ENCODE measurements at places on chromosomes 5 and 9. TPM values are rescaled to one million over a fixed set of nuclear protein-coding genes. Genes with fewer than 3 reads are reported as not detected.

FBP2 gene
- total RNA-seq: not detected

NPM1 gene
- total RNA-seq: 1,594 TPM

RORB gene
- total RNA-seq: 0.19 TPM

MARCOL gene
- total RNA-seq: not detected

RBM18 gene
- 14.3 TPM for total RNA-seq

PCDHA3 gene
- total RNA-seq: 0.17 TPM

NOXA1 gene
- 2.0 TPM for total RNA-seq

LHX6 gene
- total RNA-seq: 4.5 TPM

RAB3C gene
- total RNA-seq: not detected

C9orf43 gene
- total RNA-seq: 1.9 TPM

GAPT gene
- not detected for total RNA-seq

TMC1 gene
- not detected for total RNA-seq

- DNase-seq: no peak
These were observed 57.1 kb upstream of the CER1 start for GRCh38 chr9:14779566-14780022.

DNA sequence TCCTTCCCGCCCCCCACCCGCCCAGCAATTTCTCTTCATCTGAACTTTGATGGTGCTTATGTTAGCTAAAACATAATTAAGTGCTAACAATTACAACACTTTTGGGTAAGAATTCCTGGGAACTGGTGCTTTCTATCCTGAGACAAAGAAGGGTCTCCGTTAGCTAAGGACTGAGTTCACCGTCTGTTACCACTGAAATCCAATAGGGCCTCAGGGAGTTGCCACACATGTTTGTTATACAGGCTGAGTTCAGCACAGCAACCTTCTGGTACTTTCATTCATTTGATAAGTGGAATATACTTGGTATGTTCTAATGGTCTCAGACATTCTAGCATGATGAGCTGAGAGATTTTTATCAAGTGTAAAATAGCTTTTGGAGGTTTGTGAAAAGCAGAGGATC is 437.9 kb downstream of the EFNA5 start:
- DNase-seq: no peak

DNA sequence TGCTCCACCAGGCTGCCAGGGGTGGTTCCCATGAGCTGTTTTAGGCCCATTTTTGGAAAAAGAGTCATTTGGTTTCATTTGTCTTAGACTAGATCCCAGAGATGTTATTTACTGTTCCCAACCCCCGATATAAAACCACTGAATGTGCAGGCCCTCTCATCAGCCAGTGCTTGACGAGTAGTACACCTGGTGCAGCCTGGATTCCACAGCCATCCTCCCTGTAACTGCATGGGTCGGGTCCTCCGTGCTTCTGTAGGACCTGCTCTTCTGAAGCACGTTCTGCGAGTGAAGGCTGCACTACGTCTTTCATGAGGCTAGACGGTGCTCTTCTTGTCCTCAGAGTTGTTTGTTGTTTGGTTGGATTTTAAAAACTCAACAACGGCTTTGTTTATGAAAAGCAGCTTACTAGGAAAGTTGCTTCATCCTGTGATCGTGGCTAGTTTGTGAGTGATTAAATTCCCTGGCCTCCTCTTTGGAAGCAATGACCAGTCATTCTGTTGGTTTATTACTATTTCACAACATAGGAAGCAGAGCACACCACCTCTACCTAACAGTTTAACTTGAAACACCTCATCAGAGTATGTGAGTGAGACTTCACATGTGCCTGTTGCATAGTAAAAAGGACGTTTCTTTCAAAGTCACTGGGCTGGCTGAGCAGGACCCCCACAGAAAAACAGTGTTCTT is 135.2 kb downstream of the AOPEP start:
- DNase-seq: peak; percentile 57

DNA sequence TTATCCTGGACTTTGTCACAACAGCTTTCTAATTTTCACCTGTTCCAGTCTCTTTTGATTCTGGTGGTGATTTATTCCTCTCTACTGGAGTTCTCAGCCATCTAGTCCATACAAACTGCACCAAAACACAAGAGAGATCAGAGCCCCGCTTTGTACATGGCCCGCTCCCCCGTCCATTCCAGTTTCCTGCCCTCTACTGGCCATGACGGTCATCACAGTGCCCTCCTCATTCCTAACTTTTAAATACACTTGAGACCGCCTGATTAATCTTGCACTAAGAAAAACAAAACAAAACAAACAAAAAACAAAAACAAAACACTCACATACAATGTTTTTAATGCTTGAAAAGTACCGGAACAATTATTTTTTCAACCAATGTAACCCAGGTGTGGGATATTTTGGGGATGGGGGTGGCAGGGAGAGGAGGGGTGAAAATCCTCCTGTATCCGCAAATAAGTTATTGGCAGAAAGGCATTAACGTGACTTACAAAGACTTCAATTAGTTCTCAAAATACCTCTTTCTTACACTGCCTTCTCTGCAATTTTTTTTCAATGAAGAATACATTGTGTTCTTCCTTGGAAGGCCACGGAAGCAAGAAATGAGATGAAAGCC is 84.8 kb upstream of the PAM start:
- peak; percentile 12 for DNase-seq

GRCh38 chr9:4225291-4226028 is 74.4 kb downstream of the GLIS3 start:
- DNase-seq: peak; percentile 84

DNA sequence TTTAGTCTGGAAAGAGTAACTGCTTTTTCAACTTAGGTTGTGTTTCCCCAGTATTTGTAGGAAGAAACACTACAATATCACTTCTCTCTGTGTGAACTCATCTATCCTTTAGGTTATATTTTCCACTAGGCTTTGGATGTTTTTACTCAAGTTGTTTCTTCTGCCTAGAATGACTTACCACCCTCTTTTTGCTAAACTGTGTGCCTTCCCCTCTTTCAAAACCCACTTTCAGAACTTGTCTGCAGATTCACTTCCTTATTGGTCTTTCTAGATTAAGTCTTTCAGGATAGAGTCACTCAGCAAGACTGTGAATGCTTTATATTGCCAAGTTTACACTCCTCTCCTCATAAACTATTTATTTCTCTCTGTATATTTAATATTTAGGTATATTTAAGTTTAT is 14.2 kb upstream of the CAST start:
- no peak for DNase-seq

DNA sequence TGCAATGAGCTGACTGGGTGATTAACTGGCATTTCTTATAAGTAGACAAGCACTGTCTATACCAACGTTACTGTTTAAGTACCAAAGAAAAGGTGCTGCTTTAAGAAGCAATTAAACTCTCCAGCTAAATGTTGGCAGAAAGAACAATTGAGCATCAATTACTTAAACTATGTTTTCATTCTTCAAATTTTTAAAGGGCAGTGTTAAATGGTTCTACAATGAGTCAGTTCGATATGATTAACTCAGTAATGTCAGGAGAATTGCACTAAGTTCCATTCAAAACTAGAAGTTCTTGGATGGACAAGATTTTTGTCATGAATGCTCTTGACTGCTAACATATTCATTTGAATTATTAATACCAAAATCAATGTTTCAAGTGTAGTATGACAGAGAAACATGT is 593.7 kb downstream of the DNAH5 start:
- DNase-seq: no peak

- no peak for DNase-seq
These were observed at the start of gene CDH6 for GRCh38 chr5:31193591-31194467. TSS of gene CDH6 (plus strand) at chr5:31193686. CDS start at chr5:31267474, 73,788 bp downstream.

- peak; percentile 80 for DNase-seq
These were observed 189.2 kb downstream of the HINT1 start for GRCh38 chr5:130975847-130976246.

DNA sequence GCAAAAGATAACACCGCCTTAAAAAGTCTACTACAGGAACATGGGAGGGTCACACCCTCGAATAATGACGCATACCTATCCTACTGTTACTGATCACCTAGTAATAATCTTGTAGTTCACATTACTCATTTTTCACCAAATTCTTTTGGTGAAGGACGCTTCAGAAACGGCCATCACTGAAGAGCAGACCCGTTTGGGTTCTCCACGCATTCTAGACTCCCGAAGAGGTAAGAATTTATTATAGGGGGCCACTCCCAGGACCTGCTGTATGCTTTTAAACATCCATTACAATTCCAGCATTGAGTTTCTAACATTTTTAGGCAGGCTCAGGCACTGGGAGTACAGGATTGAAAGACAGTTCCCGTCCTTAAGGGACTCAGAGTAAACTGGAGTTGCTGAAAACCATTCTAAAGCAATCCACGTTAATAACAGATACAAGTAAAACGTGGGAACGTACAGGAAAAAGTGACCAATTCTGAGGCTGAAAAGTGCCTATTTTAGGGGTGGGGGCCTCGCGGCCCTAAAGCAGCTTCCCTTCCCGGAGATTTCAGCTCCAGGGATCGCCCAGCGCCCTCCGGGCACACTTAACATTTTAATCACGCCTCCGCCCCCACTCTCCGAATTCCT is at the start of gene FER:
FER (plus strand) TSS at position 124 of the 627 bp plus-strand sequence. CDS start 50,286 bp downstream, outside the sequence.
- peak; percentile 94 for DNase-seq

GRCh38 chr5:170536525-170536924 is 32.7 kb downstream of the KCNIP1 start:
- no peak for DNase-seq

DNA sequence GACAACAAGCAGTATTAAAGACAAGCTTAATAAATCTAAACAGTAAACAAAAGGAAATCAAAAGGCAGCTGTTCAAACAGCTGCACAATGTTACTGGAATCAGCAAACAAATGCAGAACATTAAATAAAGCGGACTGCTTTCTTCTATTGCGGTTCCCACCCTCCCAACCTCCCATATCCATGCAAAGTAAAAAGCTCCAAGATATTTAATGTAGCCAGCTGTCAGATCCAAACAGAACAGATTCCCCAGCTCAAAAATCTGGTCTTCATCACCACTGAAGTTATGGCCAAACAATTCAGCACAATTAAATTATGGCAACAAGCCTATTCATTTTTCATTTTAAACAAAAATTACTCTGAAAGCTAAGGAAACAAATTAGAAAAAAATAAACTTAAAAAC is 75.9 kb downstream of the SLC38A9 start:
- no peak for DNase-seq

- DNase-seq: no peak
These were observed 224.8 kb downstream of the CETN3 start for GRCh38 chr5:90184764-90185163.

GRCh38 chr5:37888476-37888875 is 48.6 kb upstream of the GDNF start:
- DNase-seq: peak; percentile 91

- DNase-seq: peak; percentile 89
These were observed 81.6 kb upstream of the TNFAIP8 start for GRCh38 chr5:119274030-119274766.

DNA sequence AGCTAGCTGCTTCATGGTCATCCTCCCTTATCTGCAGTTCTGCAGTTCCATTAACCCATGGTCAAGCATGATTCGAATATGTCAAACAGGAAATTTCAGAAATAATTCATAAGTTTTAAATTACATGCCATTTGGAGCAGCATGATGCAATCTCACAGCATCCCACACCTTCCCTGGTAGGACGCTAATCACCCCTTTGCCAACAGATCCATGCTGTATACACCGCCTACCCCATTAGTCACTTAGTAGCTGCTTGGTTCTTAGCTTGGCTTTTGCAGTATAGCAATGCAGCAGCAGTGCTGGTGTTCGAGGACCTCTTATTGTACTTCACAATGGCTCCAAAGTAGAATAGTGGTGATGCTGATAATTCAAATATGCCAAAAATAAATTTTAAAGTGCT is 739.7 kb upstream of the CDH9 start:
- DNase-seq: no peak

DNA sequence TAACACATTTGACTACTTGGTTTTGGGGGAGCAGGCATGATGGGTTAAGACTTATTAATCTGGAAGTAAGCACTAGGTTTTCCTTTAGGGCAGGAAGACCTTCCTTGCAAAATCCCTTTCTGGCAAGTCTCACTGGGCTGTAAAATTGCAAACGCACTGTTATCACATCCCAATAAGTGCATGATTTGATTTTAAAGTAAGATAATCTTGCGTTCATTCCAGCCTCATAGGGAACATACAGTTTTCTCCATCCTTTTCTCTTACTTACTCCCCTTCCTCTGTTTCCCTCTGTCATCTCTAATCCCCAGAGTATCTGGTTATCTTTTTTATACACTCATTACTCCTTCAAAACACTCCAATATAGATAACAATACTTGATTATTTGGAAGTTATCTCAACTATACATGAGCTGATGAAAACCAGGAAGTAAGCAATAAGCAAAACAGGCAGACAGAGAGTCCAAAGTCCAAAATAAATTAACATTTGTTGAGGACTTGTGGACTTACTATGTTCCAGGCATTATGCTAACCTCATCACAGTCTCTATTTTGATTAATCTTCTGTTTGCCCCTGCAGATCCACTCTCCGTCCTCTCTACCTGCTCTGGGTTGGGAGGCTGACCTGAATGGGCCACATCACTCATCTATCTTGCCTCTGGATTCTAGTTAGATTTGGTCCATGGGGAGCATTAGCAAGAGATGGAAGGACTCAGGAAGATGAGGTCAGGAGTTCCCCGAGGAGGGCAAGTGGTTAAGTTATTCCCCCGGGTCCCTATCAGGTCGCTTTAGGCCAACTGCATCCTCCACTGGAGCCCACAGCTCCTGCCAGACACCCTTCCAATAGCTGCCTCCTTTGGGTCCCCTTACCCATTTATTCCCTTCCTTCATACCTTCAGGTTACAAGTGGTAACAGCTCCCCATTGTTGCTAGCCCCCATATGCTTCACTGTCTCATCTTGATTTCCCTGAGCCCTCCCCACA is 60.2 kb downstream of the SLC22A5 start:
- DNase-seq: no peak

DNA sequence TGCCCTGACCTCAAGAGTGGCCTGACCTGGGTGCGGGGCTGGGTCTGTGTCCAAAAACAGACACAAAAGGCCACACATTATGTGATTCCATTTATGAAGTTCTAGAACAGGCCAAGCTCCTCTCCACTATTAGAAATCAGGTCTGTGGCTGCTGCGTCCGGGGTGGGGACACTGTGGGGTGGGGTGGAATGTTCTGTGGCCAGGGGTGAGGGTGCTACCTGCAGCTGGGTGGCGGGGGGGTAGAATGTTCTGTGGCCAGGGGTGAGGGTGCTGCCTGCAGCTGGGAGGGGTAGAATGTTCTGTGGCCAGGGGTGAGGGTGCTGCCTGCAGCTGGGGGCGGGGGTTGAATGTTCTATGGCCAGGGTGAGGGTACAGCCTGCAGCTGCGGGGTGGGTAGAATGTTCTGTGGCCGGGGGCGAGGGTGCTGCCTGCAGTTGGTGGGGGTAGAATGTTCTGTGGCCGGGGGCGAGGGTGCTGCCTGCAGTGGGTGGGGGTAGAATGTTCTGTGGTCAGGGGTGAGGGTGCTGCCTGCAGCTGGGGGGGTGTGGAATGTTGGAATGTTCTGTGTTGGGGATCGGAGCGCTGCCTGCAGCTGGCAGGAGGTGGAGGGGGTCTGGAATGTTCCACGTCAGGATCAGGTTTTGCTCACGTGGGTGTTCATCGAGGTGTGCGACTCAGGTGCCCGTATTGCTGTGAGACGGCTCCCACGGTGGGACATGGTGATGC is 8.3 kb downstream of the LCN12 start:
- DNase-seq: no peak

All from mammary epithelial cell (primary cell).